ENCODE measurements at places on chromosomes 2 and 18.

GRCh38 chr2:12170121-12170520 is 423.7 kb downstream of the LPIN1 start:
- no peak for DNase-seq

DNA sequence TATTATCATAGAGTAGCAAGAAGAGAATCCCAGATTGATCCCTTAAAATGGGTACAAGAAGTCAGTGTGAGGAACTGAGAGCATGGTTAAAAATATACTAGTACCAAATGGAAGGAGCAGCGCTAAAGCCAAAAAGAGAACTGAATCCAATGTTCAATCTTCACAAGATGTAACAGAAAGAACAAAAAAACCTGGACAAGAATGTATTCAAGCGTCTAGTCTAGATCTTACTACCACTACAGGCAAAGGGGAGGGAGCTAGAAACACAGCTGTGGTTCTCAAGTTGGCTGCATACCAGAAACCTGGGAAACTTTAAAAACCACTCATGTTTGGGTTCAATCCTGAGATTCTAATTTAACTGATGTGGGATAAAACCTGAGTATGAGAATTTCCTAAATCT is 57.5 kb downstream of the PIAS2 start:
- peak; percentile 57 for DNase-seq

GRCh38 chr2:8767324-8767723 is 70.1 kb downstream of the KIDINS220 start:
- DNase-seq, result no peak

DNA sequence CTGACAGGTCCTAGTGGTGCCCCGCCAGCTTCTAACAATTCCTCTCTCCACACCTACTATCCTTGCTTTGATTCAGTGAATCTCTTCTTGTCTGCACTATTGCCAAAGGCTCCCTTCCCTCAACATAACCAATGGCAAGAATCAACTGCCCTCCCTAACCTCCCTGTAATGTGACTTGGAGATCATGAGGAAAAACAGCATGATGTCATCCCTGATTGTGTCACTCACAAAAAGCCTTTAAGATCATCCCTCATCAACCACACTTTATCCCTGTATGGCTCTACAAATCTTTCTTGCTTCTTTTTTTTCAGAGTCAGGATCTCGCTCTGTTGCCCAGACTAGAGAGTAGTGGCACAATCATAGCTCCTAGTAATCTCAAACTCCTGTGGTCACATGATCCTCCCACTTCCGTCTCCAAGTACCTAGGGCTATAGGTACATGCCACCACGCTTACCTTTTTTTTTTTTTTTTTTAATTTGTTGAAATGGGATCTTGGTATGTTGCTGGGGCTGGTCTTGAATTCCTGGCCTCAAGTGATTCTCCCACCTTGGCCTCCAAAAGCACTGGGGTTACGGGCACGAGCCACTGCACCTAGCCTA is 19.7 kb downstream of the SAP130 start:
- DNase-seq, result no peak

GRCh38 chr2:66228128-66228547 is 206.8 kb upstream of the MEIS1 start:
- DNase-seq, result no peak

DNA sequence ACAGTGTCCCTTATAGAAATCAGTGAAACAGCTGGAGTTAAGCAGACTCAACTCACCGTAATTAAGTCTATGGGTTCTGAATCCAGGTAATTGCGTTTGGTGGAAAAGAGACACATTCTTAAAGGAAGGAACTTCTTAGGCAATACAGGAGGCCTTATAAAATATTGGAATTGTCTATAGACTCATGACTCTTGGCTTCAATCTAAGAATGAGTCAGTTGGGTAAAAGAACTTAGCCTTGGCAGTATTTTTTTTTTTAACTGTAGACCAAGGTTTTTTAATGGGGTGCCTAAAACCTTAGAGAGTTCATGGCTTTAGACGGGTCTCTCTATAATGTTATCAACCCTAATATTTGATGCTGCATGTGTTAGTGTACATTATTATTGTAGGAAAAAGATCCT is 47.6 kb downstream of the CCDC85A start:
- no peak for DNase-seq

GRCh38 chr2:142734770-142735169 is 142.7 kb upstream of the KYNU start:
- no peak for DNase-seq

DNA sequence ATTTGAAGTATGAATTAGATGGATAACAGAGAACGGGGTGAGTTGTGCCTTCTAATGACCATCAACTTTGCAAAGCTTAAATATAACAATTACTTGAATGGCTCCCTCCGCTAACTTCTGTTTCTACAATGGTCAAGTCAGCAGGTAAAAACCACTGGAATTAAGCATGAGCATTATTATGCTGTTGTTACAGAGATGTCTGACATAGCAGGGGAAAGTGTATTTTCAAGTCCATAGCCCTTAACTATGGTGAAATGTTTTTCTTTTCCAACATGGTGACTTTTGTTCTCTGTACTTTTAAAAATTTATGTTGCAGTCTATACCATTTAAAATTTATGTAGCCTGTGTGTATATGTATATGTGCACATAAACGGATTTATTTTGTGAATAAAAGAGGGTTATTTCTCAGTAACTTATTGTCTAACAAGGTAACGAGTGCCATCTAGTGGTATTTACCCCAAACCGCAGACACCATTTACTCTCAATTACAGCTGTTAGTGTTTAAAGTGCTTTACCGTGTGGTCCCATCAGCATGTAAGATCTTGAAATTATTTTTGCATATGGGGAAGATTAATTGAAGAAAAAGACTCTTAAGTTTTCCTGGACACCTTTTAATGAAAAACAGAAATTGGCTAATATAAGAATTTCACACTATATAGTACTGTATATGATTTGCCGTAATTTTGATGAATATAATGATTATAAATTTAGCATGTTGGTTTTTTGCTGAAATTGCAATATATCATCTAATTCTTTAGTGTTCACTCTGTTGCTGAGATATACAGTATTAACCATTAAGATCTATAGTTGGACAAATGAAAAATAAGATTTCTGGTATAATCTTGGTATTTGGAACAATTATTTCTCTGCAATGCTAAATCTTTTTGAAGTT is 78.2 kb downstream of the UBE2E3 start:
- peak; percentile 34 for DNase-seq

- DNase-seq, result peak; percentile 67
Measured at GRCh38 chr2:38113981-38114708, 38.2 kb upstream of the CYP1B1 start.

GRCh38 chr2:31469648-31470047 is 55.1 kb upstream of the XDH start:
- DNase-seq, result no peak

- DNase-seq, result no peak
Measured at GRCh38 chr2:8475349-8476031, 206.4 kb upstream of the ID2 start.

DNA sequence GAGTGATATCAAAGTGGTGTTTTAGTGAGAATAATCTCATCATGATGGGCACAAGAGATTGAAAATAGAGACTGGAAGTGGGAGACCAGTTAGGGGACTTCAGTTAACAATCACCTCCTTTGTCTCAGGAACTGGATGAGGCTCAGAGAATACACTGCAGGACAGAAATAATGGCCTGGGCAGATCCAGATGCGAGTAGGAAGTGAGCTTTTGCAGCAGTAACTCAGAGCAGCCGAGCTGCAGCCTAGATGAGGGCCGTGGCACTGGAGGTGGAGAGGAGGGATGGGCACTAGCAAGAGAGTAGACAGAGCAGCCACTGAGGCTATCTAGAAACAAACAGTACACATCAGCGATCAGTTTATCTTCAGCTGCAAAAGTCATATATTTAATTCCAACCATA is 48.6 kb downstream of the CYB5A start:
- no peak for DNase-seq

GRCh38 chr2:232133078-232133477 is 171.6 kb downstream of the DIS3L2 start:
- no peak for DNase-seq

DNA sequence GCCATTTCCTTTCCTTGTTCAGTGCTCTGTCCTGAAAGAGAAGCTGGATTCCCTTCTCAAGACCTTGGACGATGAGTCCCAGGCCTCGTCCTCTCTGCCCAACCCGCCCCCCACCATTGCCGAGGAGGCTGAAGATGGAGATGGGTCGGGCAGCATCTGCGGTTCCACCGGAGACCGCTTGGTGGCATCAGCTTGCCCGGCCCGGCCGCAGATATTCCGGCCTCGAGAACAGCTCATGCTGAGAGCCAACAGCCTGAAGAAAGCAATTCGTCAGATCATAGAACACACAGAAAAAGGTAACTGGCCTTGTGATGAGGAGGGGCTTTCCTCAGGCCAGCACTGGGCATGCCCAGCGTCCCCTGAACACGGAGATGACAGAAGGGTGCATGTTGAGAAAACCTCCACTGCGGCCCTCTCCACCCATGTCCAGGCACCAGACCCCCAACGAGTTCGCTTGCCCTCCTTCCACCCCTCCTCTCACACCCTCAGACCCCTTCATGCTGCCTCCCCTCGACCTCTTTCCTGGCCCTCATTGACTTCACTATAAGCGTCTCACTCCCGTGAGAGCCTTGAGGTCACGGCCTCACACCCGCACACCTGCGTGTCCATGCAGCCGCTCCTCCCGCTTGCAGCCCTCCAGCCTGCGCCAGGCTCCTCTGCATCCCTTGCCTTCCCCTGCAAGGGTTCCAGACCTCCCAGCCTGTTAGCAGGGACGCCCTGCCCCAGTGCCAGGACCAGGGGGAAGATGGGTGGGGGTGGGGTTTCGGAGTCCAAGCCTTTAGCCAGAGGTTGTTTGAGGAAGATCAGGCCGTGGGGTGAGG is 95.0 kb downstream of the DGKD start:
- DNase-seq, result peak; percentile 45

DNA sequence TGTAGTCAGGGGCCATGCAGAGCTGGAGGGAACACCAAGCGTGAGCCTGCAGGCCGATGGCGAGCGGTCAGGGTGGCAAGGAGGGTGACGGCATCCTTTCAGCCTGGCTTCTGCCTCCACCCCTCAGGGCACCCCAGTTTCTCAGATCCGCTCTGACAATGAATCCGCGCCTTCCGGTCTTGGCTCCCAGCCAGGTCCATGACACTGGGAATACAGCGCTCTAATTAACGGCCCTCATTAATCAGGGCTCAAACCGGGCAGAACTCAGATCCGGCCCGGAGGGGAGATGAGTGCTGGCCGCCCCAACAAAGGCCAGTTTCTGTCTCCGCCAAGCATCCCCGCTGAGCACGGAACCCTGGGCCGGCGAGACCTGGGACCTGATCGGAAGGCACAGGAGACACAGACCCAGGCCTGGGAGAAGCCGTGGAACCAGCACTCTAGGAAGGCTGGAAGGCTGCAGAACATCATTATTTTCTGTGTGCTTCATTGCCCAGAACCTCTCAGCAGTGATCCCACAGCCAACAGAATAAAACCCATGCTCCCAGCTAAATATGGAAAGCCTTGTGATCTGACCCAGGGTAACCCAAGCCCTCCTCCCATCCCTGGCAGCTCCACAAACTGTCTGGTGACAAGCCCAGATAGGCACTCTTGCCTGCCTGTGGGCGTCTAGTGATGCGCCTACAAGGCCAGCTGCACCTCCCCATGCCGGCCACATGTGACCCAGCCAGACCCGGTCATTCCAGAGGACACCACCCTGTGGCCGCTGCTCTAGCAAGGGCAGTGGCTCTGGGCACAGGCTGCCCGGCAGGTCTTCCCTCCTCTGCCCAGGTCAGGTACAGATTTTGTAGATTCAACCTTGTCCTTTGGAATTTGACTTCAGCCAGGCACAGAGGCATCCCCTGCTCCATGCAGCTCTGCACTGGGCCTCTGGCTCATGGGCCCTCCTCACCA is 438.7 kb upstream of the MYT1L start:
- DNase-seq, result no peak

DNA sequence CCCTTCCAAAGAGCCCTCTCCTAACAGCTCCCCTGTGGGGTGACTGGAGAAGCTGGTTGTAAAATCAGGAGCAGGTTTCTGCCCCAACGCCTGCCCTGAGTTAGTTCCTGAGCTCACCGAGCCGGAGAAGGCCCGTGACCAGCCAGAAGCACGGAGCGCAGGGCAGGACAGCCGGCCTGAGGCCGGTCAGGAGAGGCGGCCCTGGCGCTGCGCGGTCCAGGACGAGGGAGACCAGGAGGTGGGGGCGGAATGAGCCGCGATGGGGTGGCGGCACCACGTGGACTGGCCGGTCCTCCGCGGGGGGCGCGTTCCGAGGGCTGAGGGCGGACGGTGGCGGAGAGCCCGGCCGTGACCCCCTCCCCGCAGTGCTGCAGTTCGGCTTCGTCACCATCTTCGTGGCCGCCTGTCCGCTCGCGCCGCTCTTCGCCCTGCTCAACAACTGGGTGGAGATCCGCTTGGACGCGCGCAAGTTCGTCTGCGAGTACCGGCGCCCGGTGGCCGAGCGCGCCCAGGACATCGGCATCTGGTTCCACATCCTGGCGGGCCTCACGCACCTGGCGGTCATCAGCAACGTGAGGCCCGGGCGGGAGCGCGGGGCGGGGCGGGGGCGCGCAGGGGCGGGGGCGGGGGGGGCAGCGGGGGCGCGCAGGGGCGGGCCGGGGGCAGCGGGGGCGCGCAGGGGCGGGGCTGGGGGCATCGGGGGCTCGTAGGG is 29.0 kb downstream of the ANO7 start:
- DNase-seq, result peak; percentile 63

- peak; percentile 59 for DNase-seq
Measured at GRCh38 chr2:236970656-236971010, 115.1 kb upstream of the COPS8 start.

GRCh38 chr2:241507430-241508239 is 749 bp downstream of the STK25 start:
- DNase-seq, result peak; percentile 31

DNA sequence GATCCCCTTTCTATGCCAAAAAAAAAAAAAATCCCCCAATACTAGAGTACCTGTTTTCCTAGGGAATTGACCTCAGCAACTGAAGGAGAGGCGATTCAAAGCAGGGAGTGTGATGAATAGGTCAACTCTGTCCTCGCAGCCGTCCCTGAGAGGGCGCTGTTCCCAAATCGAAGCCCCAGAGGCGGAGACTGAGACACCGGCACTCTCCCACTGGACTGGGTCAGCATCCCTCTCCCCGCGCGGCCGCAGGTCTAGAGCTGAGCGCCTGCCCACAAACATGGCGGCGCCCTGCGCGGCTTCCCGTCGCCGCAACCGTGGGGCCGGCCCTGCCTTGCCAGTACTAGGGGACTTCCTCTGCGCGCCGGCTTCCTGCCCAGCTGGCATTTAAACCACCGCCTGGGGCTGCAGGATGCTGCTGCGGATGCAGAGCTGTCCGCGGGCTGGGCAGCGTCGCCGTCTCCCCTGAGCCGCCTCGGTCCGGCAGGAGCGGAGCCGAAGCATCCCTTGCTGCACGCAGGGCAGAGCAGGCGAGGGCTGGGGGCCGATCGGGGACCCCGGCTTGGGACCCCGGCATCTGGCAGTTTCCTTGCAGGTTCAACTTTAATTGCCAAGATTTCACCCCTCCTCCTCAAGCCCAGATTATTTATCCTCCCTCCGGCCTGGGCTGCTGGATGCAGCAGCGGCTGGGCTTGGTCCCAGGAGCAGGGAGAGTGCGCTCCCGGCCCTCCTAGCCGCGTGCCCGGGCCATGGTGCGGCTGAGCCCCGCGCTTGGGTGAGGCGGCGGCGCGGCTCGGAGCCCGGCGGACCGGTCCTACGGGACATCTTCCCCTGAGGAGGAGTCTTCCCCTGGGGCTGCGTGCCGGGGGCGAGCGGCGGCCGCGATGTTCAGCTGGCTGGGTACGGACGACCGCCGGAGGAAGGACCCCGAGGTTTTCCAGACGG is at the start of gene EHD3:
TSS of gene EHD3 (plus strand) at position 412 of the 942 bp plus-strand sequence. CDS start at position 882, 470 bp downstream.
- DNase-seq, result peak; percentile 90

- no peak for DNase-seq
Measured at GRCh38 chr2:11097854-11098387, 57.3 kb upstream of the SLC66A3 start.

- no peak for DNase-seq
Measured at GRCh38 chr18:811892-812375, at the start of gene YES1. Gene YES1 (minus strand): TSS chr18:812242. CDS start chr18:756827, 55,415 bp downstream.

GRCh38 chr2:235839226-235839625 is 329.0 kb downstream of the GBX2 start:
- no peak for DNase-seq

Measured in fibroblast of upper back skin (primary cell).